ENCODE measurements at places on chromosomes 1 and 21.

- no peak for DNase-seq
These were observed 3.2 kb upstream of the ARTN start for GRCh38 chr1:43930168-43930948.

- no peak for DNase-seq
These were observed 39.8 kb downstream of the SNAP47 start for GRCh38 chr1:227774821-227775661.

- no peak for DNase-seq
These were observed 65.9 kb downstream of the MACF1 start for GRCh38 chr1:39270368-39270767.

DNA sequence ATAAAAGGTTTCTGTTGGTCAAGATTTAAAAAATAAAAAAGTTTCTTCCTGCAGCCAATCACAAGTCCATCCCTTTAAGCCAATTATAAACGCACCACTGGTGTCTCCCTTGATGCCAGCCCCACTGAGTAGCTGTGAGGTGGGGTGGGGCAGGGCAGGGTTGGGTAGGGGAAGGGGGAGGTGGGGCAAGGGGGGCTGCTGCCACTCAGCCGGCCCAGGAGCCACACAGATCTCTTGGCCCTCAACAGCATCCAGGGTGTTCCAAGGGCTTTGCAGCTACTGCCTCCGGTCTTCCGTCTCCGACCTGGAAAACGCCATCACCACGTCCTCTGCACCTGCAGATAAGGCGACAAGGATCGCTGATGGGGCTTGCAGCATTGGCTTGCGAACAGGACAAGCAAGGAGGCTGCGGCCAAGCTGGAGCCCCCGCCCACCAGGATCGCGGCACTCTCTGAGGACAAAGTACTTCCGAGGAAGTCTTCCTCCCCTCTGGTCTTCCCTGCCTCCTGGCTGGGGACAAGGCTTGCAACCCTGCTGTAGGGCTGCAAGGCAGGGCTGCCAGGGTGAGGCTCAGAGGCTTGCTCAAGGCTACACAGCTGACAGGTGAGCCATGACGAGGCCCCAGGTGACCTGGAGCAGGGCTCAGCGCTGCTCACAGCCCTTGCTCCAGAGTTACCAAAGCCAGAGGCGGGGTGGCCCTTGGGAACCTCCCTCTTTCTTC lies 26.8 kb upstream of the CLSTN1 start:
- DNase-seq: no peak

GRCh38 chr1:245345191-245345884 lies 190.6 kb downstream of the KIF26B start:
- DNase-seq: no peak

GRCh38 chr1:58156124-58156468 lies 390.4 kb downstream of the OMA1 start:
- no peak for DNase-seq

DNA sequence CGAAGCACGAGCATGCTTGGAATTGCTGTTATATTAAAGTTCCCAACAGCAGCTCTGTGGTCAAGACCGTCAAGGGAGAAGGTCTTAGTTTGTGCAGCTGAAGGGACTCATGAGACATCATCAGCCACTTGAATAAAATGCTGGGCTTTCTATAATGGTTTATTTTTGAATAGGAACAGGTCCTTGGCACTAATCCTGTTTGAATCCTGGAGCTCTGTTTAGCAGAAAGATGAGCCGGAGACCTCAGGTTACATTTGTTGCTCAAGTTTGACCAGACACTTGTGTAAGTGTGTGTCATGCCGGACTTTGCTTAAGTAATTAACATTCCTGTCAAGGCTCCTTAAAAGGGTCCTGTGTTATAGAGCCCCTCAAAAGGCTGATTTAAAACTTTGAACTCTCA lies 186.5 kb downstream of the ROR1 start:
- DNase-seq: no peak

GRCh38 chr1:66493731-66494130 lies 40.2 kb upstream of the SGIP1 start:
- DNase-seq: no peak

DNA sequence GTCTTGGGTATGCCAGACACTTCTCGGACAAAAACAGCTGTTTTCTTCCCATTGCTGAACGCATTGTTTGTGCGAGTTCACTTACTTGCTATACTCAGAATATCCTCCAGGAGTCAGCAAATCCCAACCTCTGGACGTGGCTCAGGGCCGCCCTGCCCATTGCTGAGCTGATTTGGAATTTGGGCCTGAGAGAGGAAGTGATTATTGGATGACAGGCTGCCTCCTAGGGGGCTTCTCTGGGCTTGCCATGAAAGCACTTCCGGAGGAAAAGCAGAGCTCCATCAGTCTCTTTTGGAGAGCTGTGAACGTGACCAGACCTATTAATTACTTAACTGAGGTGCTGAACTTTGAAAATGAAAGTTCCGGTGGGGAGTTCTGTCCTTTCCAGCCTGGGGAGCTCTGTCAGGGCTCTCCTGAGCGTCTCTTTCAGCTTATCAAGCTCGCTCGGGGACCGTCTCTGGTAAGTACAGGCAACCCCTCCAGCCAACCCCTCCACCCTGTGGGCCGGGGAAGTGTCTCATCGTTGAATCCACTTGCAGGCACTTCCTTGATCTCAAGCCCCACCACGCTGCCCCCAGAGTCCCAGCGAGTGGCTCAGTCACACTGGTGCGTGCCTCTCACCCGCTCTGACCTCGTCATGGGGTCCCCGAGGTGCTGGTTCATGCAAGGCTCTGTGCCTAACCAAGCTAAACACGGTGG lies 76.9 kb downstream of the CLIC6 start:
- peak; percentile 30 for DNase-seq

DNA sequence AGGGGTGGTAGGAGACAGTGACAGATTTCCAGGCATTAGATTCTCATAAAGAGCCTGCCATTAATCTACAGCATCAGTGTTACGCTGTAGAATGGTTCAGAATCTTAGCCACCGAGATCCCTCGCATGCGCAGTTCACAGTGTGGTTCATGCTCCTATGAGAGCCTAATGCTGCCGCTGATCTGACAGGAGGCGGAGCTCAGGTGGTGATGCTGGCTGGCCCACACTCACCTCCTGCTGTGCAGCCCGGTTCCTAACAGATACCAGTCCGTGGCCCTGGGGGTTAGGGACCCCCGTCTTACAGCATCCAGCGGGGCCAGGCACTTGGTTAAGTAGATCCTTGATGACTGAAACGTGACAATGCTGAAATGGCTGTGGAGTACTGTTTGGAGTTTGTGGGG lies 163.6 kb upstream of the C1orf21 start:
- no peak for DNase-seq

- no peak for DNase-seq
These were observed 20.4 kb downstream of the H3-3A start for GRCh38 chr1:226082959-226083301.

DNA sequence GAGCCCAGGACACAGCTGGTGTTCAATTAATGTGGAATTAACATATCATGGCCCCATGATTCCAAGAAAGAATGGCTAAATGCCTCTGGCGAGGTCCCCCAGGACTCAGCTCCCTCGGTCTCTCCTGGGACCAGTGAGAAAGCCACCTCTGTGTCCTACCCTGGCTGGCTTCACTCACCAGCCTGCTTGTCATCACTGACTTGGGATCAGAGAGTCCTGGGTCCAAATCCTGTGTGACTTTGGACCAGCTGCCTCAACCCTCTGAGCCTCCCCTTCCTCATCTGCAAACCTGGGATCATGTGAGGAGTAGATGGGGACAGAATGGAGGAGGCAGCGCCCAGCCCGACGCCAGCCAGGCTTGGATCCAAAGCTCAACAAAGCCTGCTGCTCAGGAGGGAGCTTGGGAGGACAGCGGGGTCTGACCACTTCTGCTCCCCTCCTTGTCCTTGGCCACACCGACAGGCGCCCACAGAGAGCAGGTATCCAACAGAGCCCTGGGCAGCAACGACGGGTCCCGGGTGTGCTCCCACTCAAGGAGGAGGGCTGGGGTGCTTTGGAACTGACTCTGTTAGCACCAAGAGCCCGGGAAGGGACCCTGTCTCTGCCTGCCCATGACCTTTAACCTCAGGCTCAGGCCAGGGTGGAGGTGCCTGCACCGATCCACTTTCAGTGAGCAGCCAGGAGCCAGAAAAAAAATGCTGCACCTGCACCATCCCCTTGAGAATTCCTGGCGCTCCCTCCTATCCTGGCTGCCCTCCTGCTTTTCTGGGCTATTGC lies 3.2 kb downstream of the SH2D5 start:
- no peak for DNase-seq
